NCI-H187 treated with DMSO at 0.1 percent for 48 hours (cell line): ENCODE measurements at places on chromosomes 16 and 17.

GRCh38 chr17:79168486-79169055 lies 93.9 kb downstream of the ENGASE start:
- DNase-seq = no peak

DNA sequence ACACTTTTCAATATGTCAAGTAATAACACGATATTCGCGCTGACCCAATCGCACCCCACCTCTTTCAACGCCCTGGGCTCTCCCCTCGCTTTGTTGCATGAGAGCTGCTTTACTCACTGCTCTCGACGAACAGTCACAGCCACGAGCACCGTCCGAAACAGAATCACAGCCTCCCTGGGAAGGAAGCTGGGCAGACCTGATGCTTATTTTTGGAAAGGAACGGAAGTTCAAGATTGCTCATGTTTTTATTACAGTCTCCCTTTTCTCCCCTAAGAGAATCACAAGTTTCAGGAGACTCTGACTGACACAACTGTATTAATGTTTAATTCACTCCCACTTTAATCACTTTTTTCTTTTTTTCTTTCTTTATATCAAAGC lies 67.8 kb downstream of the ANKRD11 start:
- no peak for DNase-seq

DNA sequence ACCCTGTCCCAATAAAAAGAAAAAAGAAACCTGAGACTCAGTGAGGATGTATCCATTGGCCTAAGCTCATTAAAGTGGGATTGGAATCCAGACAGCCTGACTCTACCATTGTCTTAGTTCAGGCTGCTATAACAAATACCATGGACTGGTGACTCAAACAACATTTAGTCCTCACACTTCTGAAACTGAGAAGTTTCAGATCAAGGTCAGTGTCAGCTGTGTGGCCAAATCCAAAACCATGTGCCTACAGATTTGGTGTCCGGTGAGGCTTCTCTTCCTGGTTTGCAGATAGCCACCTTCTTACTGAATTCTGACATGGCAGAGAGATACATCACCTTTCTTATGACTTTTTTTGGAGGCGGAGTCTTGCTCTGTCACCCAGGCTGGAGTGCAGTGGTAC lies 53.3 kb upstream of the KDM8 start:
- no peak for DNase-seq

DNA sequence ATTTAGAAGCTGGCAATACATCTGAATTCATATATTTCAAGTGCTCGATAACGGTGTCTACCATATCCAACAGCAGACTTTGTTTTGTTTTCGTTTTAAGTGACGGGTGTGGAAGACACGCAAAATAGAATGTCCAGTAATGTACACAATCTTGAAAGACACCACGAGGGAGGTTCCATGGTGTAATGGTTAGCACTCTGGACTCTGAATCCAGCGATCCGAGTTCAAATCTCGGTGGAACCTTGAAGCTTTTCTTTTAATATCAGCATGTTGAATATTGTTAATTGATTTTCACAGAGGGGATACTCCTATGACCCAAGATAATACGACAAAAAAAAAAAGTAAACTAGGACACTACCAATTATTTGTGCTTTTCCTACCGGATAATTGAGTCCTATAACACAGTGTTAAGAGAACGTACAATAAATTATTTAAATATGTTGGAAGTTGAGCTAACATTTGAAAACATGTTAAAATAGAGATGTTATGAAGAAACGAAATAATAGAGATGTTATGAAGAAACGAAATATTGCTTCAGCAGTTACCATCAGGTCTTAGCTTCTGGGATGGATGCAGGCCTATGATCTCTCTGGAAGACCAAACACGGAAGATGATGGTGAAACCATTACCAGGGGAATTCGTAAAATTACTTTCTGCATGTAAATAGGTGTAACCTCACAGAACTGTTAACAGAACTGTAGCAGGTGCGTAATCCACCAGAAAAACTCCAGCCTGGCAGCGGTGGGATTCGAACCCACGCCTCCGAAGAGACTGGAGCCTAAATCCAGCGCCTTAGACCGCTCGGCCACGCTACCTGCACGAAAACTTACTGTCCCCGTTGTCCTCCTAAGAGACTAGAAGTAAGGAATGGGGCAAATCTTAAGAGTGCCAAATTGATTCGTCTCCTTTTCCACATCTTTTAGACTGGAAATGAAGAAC lies 1.5 kb upstream of the ALOXE3 start:
- DNase-seq = peak; percentile 38

DNA sequence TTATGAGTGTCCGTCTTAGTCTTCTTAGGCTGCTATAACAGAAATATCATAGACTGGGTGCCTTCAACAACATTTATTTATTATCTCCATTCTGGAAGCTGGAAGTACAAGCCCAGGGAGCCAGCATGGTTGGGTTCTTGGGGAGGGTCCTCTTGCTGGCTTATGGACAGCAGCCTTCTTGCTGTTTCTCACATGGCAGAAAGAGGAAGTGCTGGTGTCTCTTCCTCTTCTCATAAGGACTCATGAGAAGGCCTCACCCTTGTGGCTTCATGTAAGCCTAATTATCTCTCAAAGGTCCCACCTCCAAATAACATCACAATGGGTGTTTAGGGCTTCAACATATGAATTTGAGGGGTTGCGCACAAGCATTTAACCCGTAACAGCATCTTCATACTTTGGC lies 207.0 kb upstream of the COX10 start:
- no peak for DNase-seq

DNA sequence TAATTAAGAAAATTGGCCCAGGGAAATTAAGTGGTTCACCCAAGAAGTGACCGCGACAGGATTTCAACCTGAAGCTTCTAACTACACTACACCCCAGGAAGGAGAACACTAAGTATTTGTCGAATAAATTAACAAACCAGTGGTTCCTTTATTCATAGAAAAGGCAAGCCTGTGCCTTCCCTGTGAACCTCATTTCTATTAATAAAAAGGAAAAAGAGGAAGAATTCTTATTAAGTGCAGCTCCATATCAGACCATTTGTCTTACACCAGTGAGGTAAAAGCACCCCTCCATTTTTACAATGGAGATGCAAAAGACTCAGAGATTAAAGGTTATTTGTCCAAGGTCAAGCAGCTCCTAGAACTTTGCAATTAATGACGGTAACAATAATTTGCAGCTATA lies 1.7 kb downstream of the COPS3 start:
- DNase-seq = no peak

- no peak for DNase-seq
Measured at GRCh38 chr17:39365872-39366271, 35.6 kb downstream of the FBXL20 start.

- no peak for DNase-seq
Measured at GRCh38 chr17:67509390-67510287, 132.6 kb downstream of the PITPNC1 start.

GRCh38 chr16:46853713-46854443 lies 22.9 kb upstream of the C16orf87 start:
- no peak for DNase-seq

DNA sequence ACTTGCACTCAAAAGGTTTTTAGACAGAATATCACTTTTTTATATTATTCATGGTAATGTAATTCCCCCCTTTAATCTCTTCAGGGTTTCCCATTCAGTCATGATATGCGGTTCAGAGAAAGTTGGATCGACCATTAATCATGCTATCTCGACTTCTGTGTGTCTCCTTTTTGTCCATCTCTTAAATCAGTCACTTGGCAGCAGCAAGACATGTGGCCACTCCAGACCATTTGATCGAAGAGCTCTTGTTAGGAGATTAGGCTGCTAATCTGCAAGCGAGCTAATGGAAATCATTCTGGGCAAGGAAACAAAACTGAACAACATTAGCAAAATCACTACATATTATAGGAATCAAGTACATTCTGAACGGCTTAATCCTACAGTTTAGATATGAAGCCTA lies 449.9 kb downstream of the WWOX start:
- no peak for DNase-seq

- peak; percentile 90 for DNase-seq
Measured at GRCh38 chr17:915538-916201, 63.9 kb downstream of the NXN start.

DNA sequence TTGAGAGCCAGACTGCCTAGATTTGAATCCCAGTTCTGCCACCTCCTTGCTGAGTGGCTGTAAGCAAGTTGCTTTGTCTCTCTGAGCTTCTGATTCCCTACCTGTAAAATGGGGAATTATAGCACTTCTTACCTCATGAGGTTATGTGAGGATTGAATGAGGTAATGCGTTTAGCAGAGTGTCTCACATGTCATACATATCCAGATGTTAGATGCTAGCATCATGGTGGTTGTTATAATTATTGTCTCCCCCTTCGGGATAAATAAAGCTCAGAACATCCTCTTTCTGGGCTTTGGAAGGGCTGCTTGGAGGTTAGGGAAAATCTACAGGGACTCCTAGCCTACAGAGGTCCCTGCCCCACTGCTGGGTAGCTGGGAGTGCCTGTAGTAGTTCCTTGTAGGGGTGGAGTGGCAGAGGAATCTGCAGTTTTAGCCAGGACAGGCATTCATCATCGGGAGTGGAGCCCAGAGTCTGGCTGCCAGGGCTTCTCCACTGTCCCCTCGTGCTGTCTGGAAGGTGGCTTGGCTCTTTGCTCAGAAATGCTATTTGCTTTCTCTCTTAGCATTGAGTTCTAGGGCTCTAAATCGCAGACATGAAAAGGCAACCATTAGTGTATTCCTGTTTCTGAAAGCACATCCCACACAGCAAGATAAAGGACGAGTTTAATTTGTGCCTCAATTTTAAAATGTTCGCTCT lies 137.9 kb upstream of the CACNG3 start:
- DNase-seq = no peak

DNA sequence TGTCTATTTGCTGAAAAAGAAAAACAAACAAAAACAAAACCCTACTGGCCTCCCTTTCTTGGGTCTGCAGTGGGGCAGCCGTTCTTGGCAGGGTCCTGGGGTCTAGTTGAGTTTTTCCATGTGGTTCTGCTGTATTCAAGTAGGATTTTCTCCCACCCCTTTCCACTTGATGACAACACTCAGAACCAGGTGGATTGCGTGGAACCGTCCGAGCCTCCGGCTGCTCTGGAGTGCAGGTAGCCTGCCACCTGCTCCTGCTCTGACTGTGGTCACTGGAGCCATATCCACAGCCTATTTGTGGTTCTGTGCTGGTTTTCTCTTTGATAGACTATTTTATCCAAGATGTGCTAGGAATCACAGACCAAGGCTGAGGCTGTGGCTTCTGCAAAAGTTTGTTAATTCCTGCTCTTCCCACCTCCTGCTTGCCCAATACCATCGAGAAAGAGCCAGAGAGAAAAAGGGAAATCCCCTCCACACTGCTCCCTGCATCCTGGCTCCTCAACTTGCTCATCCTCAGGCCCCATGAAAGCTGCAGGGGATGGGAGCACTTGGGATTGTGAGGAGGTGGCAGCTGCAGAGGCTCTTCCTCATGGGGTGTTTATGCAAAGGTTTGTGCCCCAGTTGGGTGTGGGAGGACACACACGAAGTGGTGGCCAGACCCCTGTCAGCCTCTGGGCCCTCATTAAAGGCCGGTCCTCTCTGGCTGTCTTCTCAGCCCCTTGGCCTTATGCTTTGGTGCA lies 377.8 kb upstream of the TNRC6C start:
- DNase-seq = no peak

- no peak for DNase-seq
Measured at GRCh38 chr16:3836641-3837040, 43.9 kb downstream of the CREBBP start.

GRCh38 chr16:84137287-84137686 lies 7.7 kb downstream of the HSDL1 start:
- DNase-seq = no peak

GRCh38 chr17:20612635-20613034 lies 33.1 kb downstream of the CDRT15L2 start:
- DNase-seq = no peak

DNA sequence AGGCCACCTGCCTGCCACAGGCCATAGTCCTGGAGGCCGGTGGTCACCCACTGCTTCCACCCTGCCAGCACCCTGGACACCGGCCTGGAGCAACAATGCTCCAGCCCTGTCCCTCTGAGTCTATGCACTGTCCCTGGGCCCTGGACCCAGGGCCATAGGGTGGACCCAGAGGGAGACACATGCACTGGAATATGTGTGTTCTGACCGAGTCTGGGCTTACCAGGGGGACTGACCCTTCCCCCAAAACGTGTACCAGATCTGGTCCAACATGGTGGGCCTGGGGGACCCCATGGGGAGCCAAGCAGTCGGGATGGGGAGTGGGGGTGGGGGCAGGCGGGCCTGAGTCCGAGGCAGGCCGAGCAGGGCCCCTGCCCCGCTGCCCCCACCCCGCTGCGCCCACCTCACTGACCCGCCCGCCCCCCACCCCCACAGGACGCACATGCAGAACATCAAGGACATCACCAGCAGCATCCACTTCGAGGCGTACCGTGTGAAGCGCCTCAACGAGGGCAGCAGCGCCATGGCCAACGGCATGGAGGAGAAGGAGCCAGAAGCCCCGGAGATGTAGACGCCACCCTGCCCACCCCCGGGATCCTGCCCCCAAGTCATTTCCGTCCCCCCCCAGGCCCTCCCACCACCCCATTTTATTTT lies 357.4 kb downstream of the SEC14L1 start:
- no peak for DNase-seq

GRCh38 chr17:12099412-12099811 lies 78.7 kb downstream of the MAP2K4 start:
- DNase-seq = no peak

DNA sequence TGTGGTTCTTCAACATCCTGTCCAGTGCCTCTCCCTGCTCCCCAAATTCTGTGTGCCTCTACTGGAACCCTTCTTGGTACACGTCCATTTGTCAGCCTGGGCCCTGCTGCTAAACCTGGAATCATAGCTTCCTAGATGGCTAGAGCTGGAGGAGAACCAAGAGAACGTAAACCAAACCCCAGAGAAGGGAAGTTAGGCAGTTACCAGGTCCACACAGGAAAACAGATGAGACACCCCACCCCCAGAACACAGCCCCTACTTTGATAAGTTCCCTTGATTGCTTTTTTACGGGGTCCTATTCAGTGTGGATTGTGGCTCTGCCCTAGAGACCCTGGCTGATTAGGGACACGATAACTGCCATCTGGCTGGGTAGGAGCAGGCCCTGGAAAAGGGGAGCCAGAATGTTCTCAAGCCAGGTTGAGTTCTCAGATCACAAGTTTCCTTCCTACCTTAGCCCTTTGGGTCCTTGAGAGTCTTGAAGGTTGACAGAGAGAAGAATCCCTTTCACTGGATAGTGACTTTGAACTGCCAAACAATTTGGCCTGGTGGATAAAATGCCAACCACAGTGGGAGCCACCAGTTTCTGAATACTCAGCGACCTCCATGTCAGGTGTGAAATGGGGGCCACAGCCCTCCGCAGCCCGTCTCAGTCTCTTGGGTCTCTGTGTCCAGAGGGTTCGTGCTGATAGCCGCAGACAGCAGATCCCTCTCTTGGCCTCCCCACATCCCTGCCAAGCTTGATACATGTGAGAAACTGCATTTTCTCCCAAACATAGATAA lies 7.9 kb downstream of the TBX4 start:
- DNase-seq = no peak
